Activated T-helper 17 cell treated with anti-CD3 and anti-CD28 coated beads, Interleukin-2, amount 50 U/mL, for 72 hours (primary cell): ENCODE measurements at places on chromosomes 2 and 18. TPM values are rescaled to one million over a fixed set of nuclear protein-coding genes. Genes with fewer than 3 reads are reported as not detected.

Gene TEKT4
- total RNA-seq: not detected

Gene HOXD13
- total RNA-seq: not detected

Gene BZW1
- 482 TPM for total RNA-seq

Gene SALL3
- total RNA-seq: not detected

Gene LRRTM1
- total RNA-seq: not detected

Gene RGPD4
- not detected for total RNA-seq

Gene UNC80
- total RNA-seq: not detected

Gene LIMS3
- 2.8 TPM for total RNA-seq

Gene RAPGEF4
- 1.4 TPM for total RNA-seq

DNA sequence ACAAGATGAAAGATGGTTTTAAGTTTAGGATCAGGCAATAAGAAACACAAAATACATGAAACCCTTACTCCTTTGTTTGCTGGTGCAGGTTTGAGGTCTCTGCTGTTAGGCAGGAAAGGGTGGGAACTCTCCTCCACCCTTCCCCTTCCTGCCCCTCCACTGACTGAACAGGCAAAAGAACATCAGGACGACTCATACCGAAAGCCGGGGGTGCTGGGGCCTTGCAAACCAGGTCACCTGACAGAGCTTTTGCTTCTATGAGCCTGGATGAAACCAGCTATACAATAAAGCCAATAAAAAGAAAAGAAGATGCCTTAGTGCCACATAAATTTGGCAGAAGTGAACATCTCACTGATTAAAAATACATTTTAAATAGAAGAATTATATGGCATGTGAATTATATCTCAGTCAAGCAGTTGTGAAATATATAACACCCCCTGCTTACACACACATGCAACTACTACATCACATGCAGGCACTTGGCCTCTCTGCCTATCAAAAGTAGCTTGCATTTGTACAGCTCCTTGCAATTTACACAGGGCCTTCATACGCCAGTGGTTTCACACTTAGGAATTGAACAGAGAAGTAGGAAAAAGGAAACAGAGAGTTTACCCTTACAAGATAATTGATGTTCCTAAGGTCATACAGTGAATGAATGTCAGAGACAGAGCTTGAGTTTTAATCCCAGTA is 215.1 kb upstream of the TRIB2 start:
- ATAC-seq: peak; percentile 61

DNA sequence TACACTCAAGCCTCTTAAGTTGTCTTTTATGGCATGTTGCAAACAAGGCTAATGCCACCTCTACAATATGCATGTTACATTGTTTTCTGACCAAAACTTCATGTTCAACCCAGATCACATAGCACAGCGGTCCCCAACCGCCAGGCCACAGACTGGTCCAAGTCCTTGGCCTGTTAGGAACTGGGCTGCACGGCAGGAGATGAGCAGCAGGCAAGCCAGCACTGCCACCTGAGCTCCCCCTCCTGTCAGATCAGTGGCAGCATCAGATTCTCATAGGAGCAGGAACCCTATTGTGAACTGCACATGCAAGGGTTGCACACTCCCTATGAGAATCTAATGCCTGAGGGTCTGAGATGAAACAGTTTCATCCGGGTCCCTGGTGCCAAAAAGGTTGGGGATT is 324.8 kb upstream of the CHAC2 start:
- ATAC-seq: no peak

DNA sequence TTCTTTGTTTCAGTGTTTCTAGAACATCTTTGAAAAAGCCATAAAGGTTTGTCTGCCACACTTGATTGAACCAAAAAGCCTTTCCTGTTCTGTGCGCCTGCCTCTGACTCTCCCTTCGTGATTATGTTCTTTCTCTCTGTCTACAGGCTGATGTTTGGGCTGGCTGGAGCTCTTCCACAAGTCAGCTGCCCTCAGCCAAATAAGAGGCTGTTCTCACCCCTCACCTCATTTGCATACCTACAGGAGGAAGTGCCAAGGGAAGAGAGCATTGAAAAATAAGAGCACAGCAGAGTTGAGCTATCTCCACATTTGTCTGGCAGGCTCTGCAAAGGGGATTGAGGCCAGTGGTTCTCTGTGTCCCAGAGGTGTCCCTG is 15.8 kb downstream of the INPP5D start:
- ATAC-seq: peak; percentile 61

- ATAC-seq: no peak
Measured at GRCh38 chr18:73752965-73753364, 394.7 kb downstream of the FBXO15 start.

DNA sequence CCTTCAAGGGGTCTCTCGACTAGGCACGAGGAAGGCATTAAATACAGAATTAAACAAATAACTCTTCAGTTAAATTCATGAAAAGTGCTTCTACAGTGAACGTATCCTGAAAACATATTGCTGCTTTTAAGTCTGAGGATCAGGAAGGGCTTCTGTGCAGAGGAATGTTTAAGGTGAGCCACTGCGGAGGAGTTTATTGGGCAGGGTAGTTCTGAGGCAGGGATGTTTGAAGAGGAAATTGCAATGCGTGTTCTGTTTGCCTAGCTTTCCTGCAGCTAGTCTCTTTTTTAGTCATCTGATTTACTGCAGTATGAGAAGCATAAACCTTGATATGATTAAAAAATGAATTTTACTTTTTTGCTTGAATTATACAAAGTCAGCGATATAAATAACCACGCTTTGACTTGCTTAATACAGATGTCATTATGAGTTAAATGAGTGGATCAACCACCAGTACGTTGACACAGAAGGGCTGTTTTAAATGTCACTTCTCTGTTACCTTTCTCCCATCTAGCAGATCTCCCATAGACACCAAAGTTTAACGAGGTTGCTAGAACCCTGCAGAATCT is 98.7 kb downstream of the CTNNA2 start:
- ATAC-seq: no peak

DNA sequence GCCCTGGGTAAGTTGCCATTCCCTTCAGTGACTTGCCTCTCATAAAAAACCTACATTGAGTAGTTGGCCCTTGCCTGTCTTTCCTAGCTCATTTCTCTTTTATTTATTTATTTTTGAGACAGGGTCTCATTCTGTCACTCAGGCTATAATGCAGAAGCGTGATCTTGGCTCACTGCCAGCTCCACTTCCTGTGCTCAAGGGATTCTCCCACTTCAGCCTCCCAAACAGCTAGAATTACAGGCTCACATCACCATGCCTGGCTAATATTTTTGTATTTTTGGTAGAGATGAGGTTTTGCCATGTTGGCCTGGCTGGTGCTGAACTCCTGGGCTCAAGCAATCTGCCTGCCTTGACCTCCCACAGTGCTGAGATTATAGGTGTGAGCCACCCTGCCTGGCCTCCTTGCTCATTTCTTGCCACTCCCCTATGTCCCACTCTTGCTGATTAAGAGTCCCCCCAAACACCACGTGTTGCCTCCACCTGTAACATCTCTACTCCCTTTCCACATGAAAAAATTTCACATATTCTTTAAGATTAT is 12.6 kb downstream of the EVA1A start:
- ATAC-seq: no peak

DNA sequence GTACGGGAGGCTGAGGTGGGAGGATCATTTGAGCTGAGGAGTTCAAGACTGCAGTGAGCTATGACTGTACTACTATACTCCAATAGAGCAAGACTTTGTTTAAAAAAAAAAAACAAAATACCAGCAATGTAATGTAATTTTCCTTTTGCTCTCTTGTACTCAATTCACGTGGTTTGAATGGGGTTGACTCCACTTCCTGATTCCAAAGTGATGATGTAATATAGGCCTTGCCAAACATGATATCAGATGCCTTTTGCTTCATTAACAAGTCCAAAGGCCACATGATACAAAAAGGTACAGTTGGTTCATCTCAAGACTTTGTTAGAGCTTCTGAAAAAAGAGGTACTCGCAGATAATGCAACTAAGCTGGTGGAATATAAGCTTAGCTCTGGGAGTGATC is 321.8 kb downstream of the ZEB2 start:
- no peak for ATAC-seq

GRCh38 chr2:50952596-50952995 is 79.3 kb downstream of the NRXN1 start:
- ATAC-seq: no peak

GRCh38 chr2:239401881-239402233 is 1.0 kb upstream of the HDAC4 start:
- peak; percentile 8 for ATAC-seq

DNA sequence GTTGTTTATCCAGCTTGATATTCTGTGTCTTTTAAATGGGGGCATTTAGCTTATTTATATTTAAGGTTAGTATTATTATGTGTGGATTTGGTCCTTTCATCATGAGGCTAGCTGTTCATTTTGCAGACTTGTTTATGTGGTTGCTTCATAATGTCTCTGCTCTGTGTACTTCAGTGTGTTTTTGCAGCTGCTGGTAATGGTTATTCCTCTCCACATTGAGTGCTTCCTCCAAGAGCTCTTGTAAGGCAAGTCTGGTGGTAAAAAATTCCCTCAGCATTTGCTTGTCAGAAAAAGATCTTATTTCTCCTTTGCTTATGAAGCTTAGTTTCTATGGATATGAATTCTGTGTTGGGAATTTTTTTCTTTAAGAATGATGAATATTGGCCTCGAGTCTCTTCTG is 47.8 kb upstream of the NT5C1B start:
- no peak for ATAC-seq

DNA sequence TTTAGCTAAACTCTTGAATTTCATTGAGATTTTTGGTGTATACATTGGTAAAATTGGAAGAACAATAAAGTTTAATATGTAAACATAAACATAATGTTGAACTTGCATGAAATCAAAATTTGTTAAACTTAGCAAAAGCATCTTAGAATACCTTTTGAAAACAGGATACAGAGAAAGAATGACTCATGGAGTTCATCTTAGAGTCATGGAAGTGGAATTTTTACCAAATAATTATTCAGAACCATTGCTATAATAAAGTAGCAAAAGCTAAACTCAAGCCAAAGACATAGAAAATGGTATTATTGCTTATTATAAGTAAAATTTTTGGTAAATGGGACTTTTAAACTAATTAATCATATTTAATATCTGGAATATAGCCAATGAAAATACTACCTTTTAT is 841.6 kb upstream of the SLC39A10 start:
- no peak for ATAC-seq

GRCh38 chr2:180677930-180678624 is 302.3 kb upstream of the UBE2E3 start:
- no peak for ATAC-seq

DNA sequence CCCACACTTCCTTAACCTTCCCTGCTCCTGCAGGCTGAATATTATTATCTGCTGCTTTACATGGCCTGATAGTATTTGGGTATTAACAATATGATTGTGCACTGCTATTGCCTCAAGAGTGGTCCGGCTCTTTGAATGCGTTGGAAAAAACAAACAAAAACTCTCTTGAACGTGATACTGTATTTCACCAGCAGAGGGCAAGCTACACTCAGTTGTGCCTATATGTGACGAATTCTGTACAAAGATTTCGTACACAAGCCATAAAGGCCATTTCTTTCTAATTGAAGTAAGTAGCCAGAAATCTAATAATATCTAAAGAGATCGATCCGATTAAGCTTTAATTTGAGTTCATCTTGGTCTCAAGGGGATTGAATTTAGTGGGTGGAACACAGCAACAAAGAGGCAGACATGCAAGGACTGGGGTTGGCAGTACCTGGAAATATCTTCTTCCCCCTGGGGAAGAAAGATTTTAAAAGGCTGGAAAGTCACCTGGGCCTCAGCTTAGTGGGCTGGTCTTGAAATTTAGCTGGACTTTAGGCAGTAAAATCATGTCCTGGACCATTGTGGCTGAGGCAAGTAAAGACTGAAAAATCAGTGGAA is 49.3 kb upstream of the RAB6D start:
- peak; percentile 38 for ATAC-seq

GRCh38 chr2:180621366-180621765 is 359.0 kb upstream of the UBE2E3 start:
- no peak for ATAC-seq

GRCh38 chr2:235127931-235128330 is 176.1 kb downstream of the SH3BP4 start:
- no peak for ATAC-seq

- ATAC-seq: no peak
Measured at GRCh38 chr2:40371525-40372282, 80.2 kb downstream of the SLC8A1 start.

GRCh38 chr2:12044857-12045256 is 298.4 kb downstream of the LPIN1 start:
- ATAC-seq: peak; percentile 44

DNA sequence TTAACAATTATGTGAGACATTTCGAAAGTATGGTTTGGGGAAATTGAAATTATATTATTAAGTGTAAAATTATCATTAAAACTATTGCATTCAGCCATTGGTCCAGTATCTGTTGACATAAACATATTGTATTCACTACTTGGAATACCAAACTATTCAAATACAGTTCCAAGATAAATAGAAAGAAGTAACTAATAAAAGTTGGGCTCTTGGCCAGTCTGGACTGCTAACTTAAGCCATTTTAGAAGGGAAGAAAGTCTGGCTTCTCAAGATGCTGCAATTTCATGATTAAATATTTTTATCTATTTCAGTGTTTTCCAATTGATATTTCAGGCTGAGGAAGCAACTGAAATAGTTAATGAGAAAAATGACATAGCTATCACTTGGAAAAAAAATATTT is 109.8 kb upstream of the CHRNA1 start:
- ATAC-seq: no peak

GRCh38 chr18:4758980-4759379 is 303.9 kb upstream of the DLGAP1 start:
- no peak for ATAC-seq

GRCh38 chr2:30656079-30656478 is 151.2 kb downstream of the CAPN13 start:
- peak; percentile 52 for ATAC-seq

DNA sequence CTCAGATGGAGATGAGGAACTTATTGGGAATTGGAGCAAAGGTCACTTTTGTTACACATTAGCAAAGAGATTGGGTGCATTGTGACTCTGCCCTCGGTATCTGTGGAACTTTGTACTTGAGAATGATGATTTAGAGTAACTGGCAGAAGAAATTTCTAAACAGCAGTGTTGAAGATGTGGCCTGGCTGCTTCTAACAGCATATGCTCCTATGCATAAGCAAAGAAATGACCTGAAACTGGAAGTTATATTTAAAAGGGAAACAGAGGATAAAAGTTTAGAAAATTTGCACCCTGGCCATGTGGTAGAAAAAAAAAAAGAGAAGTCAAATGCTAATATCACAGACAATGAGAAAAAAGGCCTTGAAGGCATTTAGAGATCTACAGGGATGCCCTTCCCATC is 256.8 kb upstream of the ZC3H15 start:
- ATAC-seq: no peak

GRCh38 chr18:26729449-26729848 is 136.1 kb downstream of the AQP4 start:
- ATAC-seq: no peak

- no peak for ATAC-seq
Measured at GRCh38 chr18:76866666-76867065, 44.3 kb downstream of the ZNF236 start.

DNA sequence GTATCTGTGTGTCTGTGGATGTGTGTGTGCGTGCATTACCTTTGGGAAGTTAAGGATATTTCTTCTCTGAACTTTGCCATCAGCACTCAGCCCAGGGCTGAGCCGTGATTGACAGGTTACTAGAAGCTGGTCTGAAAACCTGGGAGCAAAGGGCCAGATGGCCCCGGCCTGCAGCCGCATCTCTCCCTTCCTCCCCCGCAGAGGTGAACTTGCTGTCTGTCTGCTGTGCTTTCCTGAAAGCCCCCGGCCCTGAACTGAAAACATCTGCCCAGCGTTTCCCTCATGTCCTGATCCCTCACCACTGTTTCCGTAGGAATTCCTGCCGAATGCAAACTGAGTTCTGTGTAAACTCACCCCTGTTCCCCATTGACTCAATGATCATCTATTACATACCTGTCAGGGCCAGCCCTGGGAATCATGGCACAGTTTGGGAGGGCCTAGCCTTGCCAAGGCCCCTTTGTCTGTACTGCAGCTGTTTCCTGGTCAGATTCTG is 45.8 kb downstream of the MYCN start:
- ATAC-seq: no peak
